ENCODE measurements at places on chromosomes 3 and 15.

DNA sequence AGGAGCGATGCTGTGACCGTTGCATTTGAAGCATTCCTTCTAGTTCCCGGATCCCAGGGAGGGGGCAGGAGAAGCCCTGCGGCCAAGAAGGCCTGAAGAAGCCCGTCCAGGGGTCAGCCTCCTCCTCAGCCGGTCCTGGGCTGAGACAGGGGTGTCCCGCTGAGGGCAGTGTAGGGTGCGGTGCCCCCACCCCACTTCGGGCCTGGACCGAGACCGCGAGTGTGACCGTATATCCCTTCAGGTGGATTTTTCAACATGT, 2.8 kb downstream of the OCA2 start:
- no peak for DNase-seq

- DNase-seq, result no peak
Observed at GRCh38 chr3:17182166-17182565, 297.4 kb downstream of the PLCL2 start.

- peak; percentile 88 for DNase-seq
Observed at GRCh38 chr3:120469440-120469839, 18.6 kb upstream of the FSTL1 start.

GRCh38 chr3:175029828-175030227, 170.7 kb downstream of the NAALADL2 start:
- no peak for DNase-seq

- no peak for DNase-seq
Observed at GRCh38 chr3:157469561-157470294, 33.1 kb downstream of the PTX3 start.

GRCh38 chr15:33443708-33444107, 132.9 kb downstream of the RYR3 start:
- no peak for DNase-seq

All from A172 (cell line).